ENCODE measurements at places on chromosomes 11 and 22. TPM values are rescaled to one million over a fixed set of nuclear protein-coding genes. Genes with fewer than 3 reads are reported as not detected.
A peak's percentile ranks its signal among the peaks of the same experiment; 100 is the strongest.

DNA sequence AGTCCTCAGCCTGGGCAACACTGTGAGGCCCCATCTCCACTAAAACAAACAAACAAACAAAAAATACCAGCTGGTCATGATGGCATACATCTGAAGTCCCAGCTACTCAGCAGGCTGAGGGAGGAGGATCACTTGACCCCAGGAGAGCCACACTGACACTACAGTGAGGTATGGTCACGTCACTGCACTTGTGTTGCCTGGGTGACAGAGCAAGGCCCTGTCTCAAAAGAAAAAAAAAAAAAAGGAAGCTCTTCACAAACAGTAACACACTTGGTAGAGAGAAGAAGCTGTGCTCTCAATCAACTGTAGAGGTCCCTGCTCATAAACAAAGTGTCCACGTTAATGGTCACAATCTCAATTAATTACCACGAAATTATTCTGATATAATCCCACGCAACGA, 401.6 kb upstream of the CCDC90B start:
- DNase-seq: no peak

- no peak for DNase-seq
Measured at GRCh38 chr11:99069856-99070444, 49.2 kb downstream of the CNTN5 start.

RHOD gene
- total RNA-seq: 18.0 TPM

DNA sequence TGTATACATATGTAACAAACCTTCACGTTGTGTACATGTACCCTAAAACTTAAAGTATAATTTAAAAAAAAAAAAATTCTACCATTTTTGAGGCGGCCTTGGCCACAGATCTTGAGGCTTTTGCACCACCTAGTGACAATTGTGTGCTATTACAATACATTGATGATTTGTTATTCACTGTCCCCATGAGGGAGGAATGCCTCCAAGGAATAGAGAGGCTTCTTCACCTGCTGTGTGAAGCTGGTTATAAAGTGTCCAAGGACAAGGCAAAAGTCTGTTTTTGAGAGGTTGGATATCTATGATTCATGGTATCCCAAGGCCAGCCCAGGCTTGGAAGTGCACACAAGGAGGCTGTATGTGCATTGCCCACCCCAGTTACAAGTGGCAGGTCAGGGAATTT, 30.7 kb downstream of the SLC22A25 start:
- no peak for DNase-seq

GRCh38 chr11:11788063-11788710, 53.6 kb upstream of the USP47 start:
- no peak for DNase-seq

GRCh38 chr22:46068181-46068592, 82.1 kb upstream of the PPARA start:
- DNase-seq: no peak

ZBTB16 gene
- total RNA-seq: 188 TPM

GRCh38 chr11:2998073-2998850, 6.1 kb upstream of the NAP1L4 start:
- peak; percentile 14 for DNase-seq

KRTAP5-8 gene
- total RNA-seq: not detected

SCN3B gene
- total RNA-seq: 2.8 TPM

DNA sequence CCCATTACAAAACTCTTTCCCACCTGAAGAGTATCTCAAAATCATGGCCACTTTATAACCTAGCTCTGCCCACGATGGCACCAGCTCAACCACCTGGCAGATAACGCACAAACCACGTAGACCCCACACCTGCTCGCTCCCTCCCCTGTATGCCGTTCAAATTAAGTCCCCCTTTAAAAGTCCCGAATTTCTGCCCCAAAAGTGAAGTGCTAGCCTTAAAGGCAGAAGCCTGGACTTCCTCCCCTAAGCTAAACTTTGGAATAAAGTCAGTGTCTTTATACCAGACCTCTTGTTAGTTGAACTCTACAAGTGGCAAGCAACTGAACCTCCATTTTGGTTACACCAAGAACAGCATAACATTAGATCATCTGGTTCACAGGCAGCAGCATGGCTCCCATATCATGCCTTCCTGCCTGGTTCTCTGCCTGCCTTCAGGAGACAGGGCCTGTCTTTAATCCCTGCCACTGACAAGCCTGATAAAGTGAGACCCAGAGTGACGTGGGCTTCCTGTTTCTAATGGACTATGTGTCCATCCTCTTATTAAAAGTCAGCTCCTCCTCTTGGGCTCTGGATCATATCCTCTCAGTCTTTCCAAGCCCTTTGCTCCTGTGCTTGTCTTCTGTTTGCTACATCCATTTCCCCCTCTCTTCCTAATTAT, 32.6 kb upstream of the NNMT start:
- DNase-seq: peak; percentile 56

- DNase-seq: no peak
Measured at GRCh38 chr22:40157330-40157945, 20.3 kb upstream of the TNRC6B start.

DNA sequence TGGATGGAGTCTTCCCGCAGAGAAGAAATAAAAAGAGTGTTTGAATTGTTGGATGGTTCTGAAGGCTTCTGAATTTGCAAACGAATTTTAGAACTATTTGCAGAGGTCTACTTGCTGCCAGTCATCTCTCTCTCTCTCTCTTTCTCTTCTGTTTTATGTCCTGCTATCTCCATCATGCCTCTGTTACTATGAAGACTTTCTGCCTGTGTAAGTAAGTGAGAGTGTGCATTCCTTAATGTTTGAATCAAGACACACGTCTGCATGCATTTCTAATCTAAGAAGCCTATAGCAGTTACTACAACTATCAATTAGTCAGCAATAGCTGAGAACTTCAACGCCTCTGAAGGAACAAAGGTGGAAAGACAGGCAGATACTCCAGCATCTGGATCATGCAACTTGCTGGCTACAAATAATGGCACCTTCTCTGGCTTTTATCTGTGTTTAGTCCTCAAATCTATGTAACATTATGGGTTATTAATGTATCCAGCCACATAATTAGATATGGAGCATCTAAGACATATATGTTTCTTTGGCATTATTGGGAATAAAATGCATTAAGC, 191.5 kb upstream of the BLID start:
- no peak for DNase-seq

- DNase-seq: no peak
Measured at GRCh38 chr11:92101920-92102319, 122.7 kb upstream of the FAT3 start.

DNA sequence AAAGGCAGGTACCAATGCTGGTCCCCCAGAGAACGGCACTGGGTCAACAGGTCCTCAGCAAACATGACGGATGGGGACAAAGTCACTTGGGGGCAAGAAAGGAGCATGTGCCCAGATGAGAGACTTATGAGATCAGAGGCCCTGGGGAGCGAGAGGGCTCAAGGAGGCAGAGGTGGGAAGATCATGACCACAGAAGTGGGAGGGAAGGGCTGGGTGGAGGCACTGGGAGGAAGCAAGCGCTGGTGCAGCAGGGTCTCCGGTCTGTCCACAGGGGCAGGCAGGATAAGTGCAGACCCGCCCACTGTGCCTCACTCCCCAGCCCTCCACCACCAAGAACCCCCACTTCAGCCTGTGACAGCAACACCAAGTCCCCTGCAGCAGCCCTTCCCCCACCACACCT, 10.9 kb downstream of the ELFN2 start:
- DNase-seq: no peak

GRCh38 chr11:96241331-96241841, 101.6 kb downstream of the MAML2 start:
- DNase-seq: no peak

TST gene
- total RNA-seq: 9.3 TPM

DNA sequence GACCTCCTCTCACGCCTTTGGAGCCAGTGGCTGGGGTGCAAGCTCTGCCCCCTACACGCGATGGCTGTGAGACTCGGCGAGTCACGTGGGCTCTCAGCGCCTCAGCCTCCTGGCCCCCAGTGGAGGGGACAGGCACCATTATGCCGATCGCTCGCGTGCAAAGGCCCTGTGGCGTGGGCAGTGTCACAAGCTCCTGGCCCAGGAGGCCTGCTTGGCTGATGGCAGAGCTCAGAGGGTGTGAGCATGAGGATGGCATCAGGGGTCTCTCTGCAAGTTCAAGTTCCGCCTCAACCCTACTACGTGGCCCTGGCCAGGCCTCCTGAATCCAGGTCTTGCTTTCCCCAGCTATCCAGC, 90.8 kb upstream of the KCNQ1OT1 start:
- peak; percentile 66 for DNase-seq

RAPSN gene
- 0.33 TPM for total RNA-seq

DNA sequence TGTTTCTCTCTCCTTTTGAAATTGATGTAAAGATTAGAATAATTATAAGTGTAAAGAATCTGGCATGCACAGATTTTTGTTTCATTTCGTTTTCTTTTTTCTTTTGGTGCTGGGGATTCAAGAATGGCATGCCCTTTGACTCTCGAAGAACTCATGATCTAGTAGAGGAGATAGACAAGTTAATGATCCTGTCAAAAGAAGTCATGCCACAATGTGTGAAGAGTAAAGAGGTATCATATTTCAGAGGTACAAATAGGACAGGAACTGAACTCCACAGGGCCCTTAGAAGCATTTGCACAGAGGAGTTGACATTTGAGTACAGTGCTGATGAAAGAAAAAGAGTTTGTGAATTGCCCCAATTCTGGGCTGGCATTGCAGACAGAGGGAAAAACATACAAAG, 708.0 kb upstream of the ARHGAP42 start:
- DNase-seq: no peak

DNA sequence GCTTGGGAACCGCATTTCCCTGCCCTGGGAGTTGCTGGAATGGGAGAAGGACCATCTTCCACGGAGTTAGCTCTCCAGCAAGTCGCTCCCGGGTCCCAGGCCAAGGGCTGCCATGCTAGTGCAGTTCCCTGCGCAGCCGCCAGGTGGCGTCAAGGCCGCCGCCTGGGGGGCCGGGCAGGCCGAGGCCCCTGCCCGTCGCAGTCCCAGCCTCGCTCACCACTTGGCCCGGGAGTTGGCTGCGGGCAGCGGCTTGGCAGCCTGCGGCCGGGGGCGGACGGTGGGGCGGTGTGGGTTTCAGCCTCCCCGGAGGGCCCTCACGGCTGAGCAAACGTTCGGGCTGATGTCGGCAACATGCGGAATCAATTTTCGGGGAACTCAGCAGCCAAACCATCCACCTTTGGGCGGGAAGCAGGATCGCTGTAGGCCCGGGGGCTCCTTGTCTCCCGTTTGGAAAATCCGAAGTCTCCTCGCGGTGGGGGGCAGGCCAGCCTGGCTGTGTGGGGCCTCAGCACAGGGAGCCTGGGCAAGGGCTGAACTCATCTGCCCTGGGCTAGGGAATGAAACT, 415.1 kb downstream of the SOX6 start:
- DNase-seq: no peak

DNA sequence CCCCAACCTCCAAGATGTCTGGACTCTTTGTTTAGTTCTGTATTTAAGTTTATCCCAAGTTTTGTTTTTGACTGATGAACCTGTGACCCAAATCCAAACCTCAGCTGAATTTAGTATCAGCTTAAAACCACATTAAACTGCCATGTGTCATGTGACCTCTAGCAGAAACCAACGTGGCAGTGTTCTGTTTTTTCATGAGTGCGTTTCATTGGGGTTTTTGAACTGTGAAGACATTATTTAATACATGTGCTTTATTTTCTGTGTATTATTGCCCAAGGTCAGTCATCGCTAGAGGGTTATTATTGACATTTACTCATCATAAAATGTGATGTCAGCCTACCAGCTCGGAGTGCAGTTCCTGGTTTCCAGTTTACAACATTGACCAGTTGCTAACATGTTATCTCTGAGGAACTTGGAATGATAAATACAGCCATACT, 1.8 kb downstream of the TLCD5 start:
- no peak for DNase-seq

DNA sequence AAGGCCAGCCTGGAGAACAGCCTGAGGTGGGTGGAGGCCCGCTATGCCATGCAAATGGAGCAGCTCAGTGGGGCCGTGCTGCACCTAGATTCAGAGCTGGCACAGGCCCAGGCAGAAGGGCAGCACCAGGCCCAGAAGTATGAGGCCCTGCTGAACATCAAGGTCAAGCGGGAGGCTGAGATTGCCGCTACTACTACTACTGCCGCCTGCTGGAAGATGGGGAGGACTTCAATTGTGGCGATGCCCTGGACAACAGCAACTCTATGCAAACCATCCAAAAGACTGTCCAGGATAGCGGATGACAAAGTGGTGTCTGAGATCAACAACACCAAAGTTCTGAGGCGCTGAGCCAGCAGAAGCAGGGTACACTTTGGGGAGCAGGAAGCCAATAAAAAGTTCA, 3.1 kb upstream of the TMEM218 start:
- no peak for DNase-seq

DNA sequence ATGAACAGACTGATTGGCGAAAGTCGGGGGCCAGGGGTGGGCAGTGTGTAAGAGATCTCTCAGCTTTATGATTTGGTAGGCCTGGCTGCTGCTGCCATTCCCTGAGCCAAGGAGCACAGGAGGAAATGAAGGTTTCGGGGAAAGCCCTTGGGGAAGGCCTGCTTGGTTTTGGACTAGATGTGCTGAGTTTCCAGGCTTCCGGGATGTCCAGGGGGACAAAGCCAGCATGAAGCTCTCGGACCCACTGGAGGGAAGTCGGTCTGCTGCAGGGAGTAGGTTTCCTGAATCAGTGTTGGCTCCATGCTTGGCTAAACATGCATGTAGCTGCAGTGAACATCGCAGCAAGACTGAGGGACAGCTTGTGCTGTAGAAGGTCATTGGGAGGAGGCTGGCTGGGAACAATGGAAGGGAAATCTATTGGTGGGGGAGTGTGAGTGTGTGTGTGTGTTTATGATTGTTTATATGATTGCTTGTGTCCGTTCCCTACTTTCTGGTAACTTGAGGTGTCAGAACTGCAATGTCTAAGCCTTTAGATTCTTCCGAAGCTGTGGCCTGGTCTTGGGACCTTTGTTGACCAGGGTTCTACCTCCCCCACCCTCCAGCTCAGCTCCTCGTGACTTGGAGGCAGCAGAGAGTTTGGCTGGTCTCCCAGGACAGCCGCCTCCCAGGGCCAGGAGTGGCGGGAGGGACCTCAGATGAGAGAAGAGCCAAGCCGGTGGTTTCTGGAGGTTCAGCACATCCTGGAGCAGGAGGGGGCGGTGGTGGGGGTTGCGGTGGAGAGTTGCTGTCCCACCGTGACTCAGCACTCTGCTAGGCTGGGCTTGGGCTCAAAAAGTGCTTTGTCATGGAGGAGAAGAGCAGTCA, 4.0 kb upstream of the FTH1 start:
- peak; percentile 99 for DNase-seq

DNA sequence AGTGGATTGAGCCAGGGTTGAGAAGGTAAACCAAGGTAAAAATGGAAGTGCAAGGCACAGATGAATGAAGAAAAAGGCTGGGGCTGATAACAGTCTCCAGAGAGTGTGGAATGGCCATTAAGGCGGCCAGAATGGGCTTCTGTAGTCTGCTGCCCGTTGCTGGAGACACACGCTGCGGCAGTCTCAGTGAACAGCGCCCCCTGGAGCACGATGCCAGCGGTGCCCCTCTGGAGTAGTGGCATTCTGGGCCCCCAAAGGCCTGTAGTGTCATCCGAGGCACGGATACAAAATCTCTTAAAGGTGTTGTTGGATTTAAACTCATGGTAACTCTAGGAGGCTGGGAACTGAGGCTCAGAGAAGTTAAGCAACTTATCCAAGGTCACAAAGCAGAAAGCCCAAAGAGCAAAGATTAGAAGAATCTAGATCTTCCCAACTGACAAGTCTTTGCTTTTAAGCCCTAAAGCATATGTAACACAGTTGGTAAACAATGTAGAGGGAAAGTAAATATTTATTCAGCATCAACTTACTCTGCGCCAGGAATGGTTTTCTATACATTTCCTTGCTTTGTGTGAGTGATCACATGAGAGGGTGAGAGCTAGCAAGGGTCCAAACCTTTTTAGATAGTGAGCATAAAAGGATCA, 18.2 kb downstream of the KCNJ1 start:
- DNase-seq: no peak

Measured in posterior vena cava (tissue), 2 donors.